ENCODE measurements at places on chromosomes 16 and 17.

DNA sequence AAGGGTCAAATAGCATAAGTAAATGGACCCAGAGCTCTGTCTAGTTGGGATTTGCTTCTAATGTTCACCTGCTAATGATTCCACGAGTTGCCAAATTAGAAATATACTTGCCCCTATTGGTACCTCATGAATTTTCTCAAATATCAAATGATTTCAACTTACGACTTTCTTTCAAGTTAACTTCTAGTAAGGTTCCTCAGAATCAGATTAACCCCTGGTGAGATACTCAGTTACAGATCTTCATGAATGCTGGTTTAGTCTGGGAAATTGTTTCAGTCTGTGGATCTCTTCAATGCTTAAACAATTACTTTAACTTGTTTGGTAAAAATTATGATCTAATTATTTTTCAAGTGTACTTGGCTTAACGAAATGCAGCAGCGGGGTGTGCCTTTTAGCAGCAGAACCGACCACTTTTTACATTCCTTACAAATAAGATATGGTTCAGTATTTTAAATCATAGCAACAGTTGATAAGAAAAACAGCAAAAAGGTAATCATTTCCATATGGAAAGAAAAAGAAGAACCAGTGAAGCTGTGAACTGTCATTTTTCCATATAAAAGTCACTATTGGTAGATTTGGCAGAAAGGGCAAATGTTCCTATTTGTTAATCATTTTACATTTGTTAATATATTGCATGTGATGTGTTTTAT, 34.5 kb downstream of the TUBD1 start:
- no peak for DNase-seq

GRCh38 chr16:49588026-49588425, 214.4 kb downstream of the C16orf78 start:
- no peak for DNase-seq

- DNase-seq, result no peak
These were observed at the start of gene CASKIN1 for GRCh38 chr16:2196162-2196980. Gene CASKIN1 (minus strand): TSS chr16:2196605. CDS start chr16:2196432, 173 bp downstream.

DNA sequence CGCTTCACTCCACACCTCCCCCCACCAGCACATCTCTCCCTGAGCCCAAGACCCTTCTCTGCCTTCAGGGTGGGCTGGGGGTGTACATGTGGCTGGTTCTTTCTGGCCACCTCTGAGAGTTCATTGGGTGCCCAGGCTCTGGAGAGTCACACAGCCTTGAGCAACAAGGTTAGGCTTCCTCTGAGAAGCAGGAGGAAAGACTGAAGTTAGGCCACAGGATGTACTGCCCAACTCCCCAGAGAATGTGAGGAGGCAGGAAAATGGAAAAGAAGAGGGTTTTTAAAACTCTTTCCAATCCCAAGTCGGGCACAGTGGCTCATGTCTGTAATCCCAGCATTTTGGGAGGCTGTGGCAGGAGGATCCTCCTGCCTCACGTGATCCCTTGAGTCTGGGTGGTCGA, 7.3 kb downstream of the PCGF2 start:
- no peak for DNase-seq

GRCh38 chr17:14732211-14732610, 431.3 kb downstream of the HS3ST3B1 start:
- no peak for DNase-seq

DNA sequence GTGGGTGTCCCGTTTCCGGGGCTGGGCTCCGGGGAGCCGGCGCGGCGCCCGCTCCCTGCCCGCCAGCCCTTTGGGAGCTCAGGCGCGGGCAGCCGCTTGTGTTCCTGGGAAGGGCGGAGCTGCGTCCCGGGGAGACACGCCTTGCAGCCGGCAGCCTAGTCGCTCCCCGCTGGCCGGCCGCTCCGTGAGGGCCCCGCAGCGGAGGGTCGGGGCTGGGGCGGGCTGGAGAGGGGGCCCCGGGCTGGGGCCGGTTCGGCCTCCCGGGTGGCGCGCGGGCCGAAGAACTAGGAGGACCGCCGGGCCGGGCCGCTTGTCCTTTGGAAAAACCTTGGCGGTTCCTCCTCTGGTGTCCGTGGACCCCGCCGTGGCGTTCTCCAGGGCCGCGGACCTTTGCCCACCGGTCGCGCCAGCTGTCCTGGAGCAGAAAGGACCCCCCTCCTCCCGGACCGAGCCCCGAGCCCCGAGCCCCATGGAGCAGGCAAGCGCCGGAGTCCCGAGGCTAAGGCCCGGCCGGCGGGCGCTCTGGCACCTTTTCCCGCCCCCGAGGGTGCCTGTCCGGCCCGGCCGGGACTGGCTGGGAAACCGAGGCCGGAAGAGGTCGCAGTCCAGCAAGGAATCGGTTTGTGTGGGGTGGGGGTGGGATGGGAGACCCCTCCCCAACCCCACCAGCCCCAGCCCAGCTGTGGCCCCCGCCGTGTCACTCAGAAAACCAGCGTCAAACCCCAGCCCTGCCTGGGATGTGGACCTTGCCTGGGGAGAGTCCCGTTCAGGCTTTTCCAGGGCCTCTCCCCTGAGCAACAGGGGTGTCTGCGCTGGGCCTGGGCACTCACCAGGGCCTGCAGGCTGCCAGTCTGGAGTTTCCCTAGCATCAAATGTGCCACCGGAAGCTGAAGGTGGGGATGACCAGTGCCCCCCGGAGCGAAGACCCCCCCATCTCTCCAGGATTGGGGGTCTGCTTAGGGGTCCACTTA, 6.8 kb upstream of the TBC1D3B start:
- peak; percentile 58 for DNase-seq

DNA sequence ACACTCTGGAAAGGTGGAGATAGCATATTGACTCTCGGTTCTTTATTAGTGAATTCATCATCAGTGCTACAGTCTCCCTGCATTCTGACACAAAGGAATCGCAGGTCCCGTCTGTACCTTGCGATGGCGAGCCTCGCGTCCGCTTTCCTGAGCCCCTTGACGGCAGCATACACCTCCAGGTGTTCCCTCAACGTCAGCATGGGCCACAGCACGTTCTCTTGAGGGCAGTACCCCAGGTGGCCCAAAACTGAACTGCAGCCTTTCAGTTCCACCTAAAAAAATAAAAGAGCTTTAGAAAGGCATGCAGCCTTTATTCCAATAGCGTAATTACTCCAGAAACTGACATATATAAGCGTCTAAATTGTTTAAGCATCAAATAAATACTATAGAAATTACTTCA, 24.2 kb upstream of the ABCA9 start:
- no peak for DNase-seq

GRCh38 chr16:14203166-14203565, 132.0 kb downstream of the MRTFB start:
- DNase-seq, result no peak

DNA sequence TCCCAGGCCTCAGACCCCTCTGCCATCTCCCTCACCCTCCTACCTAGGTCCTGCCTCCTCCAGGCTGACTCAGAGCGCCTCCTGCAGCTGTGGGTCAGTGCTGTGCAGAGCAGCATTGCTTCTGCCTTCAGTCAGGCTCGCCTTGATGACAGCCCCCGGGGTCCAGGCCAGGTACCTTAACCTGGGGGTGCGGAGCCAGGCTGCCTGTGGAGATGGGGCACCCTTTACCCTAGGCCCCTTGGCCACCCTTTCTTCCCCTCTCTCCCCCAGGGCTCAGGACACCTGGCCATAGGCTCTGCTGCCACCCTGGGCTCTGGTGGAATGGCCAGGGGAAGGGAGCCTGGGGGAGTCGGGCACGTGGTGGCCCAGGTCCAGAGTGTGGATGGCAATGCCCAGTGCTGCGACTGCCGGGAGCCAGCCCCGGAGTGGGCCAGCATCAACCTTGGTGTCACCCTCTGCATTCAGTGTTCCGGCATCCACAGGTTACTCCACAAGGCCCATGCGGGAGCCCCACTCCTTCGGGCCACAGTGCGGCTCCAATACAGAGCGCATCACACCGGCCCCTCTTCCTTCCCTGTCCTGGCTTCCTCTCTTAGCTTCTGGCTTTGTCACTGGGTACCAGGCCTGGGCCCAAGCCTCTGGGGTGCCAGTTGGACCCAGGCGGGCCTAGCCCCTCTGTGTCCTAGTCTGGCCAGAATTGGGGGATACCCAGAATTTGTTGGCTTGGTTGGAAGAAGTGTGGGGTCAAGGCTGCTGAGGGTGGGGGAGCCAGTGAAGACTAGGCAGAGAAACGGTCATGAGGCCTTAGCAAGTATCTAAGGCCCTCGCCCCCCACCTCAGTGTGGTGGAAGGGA, 5.0 kb upstream of the KCTD11 start:
- DNase-seq, result no peak

- no peak for DNase-seq
These were observed 435.0 kb downstream of the TMEM114 start for GRCh38 chr16:8155275-8155674.

GRCh38 chr17:80284631-80285030, 24.0 kb downstream of the RNF213 start:
- no peak for DNase-seq

- DNase-seq, result no peak
These were observed 1.9 kb downstream of the SLC39A11 start for GRCh38 chr17:73090396-73091202.

DNA sequence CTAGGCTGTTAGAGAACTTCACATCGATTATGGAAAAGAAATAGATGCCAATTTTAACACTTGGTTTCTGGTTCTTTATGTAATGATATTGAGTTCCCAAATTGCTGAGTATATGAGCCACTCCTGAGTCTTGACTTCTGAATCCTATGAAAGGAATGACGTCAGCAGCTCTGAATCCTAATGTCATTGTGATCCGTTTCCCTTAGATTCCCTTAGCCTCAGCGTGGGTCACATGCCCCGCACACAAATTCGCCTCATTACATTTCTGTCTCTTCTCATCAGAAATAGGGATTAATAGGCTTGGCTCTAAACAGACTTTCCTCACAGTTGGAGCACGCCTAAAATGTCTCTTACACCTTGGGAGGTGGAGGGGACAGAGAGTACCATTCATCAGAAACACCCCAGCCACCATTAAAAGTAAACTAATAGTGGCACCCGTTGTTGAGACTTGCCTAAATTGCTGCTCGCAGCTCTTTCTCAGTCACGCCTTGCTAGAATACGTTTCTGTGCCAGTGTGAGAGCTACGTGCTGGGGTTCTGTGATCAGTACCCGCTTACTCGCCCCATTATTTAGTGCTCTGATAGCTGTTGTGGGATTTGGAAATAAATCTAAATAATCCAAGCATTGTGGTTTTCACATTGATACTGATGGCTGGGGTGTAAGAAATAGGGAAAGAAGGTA, 7.1 kb downstream of the MRM3 start:
- no peak for DNase-seq

DNA sequence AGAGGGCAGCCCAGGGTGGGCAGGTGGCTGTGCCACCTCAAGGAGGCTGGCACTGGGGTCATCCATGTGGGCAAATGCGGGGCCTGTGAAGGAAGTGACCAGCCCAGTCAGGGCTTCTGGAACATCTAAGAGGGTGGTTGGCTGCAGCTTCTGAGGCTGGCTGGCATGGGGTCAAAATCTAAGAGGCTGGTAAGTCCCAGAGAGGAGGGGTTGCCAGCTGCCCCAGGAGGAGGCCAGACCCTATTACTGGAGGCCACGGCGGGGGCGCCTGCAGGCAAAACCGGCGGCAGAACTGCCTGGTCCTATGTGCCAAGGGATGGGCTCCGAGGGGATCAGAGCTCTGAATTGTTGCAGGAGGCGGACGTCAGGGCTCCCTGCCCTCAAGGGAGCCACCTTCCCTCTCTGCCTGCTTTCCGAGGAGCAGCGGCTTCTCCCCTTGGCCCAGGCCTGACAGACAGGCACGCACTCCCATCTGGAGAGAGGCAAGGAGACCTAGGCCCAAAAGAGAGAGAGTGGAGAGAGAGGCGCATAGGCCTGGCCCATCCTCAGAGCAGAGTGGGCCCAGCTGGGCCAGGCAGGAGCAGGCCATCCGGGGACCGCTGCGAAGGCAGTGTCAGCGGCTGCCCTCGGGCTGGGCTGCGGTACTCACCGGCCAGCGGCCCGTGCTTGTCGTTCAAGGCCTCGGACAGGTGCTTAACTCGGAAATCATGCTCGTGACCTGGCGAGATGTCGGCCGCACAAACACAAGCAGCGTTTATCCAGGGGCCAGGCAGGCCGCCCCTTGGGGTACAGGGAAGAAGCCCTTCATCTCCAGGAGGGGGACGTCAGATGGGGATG, 10.9 kb downstream of the ZACN start:
- DNase-seq, result no peak

GRCh38 chr16:80045861-80046260, 445.3 kb upstream of the MAF start:
- no peak for DNase-seq

- DNase-seq, result no peak
These were observed 219.5 kb downstream of the NTN1 start for GRCh38 chr17:9240659-9241370.

DNA sequence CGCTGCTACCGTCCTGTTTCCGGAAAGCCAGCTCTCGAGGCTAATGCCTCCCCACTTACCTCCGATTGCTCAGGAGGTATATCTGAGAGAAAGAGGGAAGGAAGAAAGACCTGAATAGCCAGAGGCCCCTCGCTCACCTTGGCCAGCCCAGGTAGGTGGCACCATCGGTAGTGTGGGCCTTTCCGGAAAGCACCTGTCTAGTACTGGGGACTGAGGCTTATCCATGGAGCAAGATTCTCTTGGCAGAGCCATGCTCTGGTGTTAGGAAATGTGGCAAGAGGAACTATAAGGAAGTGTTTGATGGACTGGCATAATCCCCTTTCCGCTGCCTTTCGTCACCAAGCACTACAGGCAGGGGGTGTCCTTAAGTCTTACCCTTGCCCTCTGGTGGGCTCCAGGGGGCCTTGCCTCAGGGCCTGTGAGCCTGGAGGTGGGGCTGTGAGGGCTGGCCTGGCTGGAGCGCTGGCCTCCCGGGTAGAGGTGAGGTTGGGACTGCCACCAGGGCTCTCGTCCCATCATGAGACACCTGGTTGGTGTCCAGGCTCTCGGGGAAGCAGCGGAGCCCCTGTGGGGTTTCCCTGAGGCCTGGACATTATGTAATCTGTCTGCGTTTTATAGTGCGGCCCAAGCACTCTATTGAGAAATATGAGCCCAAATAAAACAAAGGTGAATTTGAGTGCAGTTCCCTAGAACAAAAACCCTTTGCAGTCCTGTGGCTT, 2.9 kb downstream of the CMIP start:
- DNase-seq, result no peak
